ENCODE measurements at places on chromosomes 2 and 18.

DNA sequence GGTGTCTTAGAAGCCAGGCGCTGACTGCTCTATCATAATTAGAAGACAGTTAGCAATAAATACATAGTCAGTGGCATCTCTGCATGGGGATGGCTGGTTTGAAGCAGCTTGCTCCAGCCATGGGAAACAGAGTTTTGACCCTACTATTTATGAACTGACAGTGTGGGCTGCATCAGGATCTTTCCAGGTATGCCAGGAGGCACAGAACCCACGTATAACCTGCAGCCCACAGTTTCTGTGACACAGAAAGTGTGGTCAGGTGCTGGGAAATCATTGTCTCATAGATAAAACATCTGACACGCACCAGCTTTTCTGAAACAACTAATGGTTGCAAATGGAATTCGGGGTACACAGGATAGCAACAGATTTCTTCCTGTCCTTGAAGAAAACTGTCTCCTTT, 34.7 kb downstream of the INPP4A start:
- no peak for DNase-seq

DNA sequence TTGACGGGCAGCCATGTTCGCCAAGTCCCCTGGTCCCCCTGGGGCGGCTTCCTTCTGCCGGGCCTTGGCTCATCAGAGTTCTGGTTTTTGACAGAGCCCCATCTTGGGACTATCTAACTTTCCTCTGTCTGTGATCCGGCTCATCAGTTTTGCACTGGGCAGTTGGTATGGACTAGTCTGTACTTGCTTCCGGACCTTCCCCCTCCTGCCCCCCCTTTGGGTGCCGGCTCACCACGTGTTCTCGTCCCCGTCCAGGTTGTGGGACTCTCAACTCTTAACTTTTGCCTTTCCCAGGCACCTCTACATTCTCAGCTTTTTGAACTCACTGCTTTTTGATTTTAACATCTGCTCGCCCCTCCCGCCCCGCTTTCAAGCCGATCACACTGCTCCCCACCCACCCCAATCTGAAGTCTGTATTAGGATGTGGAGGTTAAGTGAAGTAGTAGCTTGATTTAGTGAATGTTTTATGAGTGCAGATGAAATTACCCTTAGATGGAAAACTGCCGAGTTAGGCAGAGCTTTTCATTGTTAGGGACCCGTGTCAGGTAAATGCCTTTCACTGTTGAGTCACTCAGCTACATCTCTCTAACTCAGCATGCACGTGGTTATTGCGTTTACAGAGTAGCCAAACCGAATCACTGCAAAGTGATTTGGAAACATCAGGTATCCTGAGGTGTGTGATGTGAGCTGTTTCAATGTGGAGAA, 874 bp downstream of the WDR43 start:
- DNase-seq: no peak

DNA sequence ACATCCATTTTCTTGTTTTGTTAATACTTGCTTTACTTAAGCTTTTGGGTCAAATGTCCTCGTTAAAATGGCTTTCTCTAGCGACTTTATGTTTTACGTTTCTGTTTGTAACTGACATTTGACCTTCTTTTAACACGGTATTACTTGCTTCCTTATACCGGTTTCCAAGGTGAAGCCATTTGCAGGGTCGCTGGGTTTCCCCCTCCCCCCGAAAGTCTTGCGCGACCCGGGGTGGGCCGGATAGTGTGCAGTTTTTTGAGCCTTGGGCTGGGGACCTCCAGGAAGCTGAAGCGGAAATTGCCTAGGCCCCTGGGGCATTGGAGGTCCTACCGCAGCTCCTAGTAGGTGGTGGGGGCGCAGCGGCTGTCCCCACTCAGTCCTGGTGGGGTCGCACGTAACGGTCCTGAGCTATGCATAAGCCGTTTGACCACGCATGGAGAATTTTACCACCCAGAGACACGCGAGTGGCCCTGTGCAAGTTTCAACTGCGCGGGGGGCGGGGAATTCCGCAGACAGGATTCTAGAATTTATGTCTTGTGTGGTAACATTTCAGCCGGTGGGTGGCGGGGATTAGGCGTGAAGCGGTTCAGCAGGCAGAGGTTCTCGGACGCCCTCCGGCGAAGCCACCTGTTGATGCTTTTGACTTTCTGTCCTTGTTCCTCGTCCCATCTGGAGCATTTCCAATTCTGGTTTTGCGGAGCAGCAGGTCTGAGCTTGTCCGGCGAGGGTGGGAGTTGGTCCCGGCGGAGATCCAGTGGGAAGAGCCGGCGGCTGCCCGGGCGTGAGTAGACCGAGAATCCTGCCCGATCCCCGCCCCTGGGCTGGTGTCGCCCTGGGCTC, 2.4 kb downstream of the CFLAR start:
- peak; percentile 71 for DNase-seq

GRCh38 chr2:21007129-21008013, 36.5 kb downstream of the APOB start:
- DNase-seq: no peak

DNA sequence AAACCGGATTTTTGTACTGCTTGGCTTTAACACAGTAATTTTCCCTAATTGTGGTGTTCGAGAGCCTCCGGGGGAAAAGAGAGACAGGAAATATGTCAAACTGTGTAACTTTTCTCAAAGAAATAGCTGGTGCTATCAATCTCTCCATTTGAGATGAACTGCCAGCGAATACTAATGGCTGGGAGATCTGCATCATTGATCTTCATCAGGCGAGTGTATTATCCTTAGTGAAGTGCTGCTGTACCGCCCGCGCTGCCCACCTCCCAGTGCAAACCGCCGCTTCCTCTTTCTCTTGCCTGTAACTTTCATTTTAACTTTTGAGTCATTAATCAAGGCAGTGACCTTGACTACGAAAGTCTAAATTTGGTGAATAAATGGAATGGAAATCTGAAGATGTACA, 246.1 kb upstream of the ST6GAL2 start:
- DNase-seq: no peak

- DNase-seq: no peak
Measured at GRCh38 chr2:54317973-54318372, 61.9 kb upstream of the TSPYL6 start.

DNA sequence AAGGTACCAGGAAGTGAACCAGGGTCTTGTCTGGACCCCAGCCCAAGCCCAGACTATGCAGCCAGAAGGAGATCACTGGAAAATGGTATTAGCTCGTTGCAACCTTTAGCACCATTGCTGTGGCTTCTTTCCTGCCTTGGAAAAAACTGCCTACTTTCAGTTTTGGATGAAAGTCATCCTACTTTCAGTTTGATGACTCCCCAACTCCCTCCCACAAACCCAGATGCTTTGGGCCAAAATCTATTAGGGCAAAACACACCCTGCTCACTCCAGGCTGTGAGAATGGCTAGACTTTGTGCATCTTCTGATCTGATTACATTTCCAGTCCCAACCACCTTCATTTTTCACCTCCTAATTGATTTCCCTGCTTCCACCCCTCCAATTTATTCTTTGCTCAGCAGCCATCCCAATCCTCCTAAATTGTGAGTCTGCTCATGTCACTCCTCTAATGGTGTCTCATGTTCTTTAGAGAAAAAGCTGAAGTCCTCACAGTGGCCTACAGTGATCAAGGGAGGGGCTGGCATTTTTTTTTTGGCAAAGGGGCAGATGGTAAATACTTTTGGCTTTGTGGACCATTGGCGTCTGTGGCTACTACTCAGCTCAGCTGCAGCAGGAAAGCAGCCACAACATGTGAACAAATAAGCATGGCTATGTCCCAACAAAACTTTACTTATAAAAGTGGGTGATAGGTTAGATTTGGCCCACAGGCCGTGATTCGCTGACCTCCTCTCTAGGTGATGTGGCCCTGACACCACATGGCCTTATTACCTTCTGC, 368.7 kb downstream of the SLC4A3 start:
- no peak for DNase-seq

DNA sequence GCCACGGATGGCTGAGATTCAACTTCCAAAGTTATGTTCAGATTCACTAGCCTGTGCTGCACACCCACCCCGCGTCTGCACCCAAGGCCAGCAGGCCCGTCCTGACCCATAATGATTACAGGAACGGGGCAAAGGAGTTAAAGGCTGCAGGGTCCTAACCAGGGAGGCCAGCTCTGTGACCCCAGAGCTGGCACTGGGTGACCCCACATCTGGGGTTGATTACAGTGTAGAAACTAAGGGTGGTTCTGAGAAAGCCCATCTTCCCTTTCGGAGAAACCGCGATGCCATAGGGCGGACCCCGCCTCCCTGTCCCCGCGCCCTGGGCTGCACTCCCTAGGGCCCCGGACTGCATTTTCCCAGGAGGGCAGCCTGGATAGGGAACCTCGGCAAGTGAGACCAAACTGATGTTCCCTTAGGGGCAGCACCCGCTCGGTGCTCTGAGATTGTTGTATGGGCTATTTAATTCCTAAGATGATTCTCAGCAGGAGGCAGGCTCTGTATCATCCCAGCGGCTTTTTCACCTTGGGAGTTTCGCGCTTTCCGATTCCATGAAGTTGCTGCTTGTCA, 2.2 kb upstream of the GPR148 start:
- no peak for DNase-seq

- DNase-seq: no peak
Measured at GRCh38 chr2:197705912-197706838, 1.0 kb downstream of the MARS2 start.

- DNase-seq: no peak
Measured at GRCh38 chr18:32930695-32931301, 158.0 kb upstream of the KLHL14 start.

DNA sequence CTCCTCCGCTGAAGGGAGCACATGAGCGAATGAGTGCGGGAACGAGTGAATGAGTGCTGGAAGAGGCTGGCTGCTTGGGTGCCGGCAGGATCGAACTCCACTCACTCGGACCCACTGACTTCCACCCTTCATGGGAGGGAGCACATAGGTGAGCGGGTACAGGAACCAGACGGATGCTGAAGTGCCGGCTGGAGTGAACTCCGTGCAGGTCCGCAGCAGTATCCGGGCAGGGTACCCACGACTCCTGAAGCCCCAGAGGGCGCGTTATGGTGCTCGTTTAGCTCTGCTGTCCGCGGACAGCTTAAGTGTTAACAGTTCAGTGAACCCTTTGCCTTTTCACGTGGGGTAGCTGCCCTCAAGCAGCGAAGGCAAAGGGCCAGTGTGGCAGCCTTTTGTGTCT, 23.2 kb downstream of the RPRM start:
- no peak for DNase-seq

- no peak for DNase-seq
Measured at GRCh38 chr2:107462181-107462580, 364.5 kb upstream of the RGPD4 start.

GRCh38 chr2:171159372-171160118, 1.1 kb downstream of the TLK1 start:
- DNase-seq: peak; percentile 8

DNA sequence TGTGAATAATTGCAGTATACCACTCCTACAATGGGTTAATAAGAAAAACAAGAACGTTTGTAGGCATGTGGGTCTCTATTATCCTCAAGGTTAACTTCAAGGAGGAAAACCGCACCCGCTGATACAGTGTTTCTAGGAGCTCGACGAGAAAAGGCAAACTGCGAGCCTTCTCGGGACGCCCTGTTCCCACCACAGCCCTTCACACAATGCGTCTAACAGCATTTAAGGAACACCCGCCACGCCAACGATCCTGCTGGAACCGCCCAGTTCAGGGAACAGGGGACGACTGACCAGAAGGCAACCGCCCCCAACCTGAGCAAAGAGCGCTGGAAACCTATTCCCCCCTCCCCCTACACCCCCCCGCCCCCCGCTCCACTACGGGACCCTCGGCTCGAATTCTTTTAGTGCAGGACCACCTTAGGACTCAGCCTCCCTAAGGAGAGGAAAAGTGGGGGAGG, 710 bp upstream of the TMSB10 start:
- no peak for DNase-seq

DNA sequence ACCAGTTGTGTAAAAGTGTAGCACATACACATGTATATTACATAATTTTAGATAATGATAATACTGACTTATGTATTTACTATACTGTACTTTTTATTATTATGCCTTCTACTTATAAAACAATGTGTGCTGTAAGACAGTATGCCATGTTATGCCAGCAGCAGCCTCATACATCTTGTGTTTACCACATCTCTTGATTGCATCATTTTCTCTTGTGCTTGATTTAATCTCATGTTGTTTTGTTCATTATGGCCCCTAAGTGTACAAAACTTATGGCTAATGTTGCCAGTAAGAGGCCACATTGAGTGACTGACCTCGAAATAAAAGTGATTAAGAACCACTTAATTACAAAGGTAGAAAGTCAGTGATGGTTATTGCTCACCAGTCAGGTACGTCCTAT, 128.0 kb upstream of the SP5 start:
- no peak for DNase-seq

GRCh38 chr2:70930371-70931329, 5.0 kb upstream of the ATP6V1B1 start:
- no peak for DNase-seq

DNA sequence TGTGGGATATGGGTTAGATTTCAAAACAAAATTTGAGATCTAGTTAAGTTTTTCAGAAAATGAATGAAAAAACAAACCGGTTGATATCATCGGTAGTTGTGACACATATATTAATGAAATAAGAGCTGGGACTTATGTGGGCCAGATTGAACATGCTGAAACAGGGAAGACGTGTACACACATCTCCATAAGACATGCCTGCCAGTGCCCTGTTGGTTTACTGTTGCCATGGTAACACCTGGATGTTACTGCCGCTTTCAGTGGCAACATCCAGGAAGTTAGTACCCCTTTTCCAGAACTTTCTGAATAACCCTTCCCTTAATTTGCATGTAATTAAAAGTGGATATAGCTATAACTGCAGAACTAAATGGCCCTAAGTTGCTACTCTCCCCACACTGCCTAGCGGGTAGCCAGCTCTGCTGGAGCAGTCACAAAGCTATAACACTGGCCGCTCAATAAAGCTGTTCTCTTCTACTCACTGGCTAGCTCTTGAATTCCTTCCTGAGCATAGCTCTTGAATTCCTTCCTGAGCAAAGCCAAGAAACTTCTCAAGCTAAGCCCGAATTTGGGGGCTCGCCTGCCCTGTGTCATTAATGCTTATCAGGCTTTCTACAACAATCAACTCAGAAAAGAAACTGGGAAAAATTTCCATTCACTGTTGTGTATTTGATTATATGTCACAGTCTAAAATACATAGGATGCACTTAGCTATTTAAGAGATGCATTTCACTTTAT, 776.3 kb upstream of the CDH7 start:
- no peak for DNase-seq

DNA sequence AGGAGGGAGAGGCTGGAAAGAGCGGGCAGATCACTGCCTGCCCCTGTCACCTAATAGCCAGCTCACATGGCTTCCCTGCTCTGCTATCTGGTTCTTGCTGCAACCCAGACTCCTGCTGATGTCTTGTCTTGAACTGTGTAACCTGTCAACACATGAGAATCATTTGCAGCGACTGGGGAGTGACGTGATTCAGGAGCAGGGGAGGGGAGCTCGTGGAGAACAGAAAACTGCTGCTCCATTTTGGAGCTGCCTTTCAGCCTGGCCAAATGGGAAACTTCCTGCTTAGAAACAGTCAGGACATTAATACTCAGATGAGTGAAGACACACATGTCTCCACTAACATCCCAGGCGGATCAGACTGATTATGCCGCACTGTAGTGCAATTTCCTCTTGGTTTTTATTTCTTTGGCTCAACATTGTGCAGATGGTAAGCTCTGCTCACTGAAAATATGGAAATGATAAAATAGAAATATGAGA, 38.1 kb downstream of the RPL37A start:
- DNase-seq: no peak

All from stimulated activated CD8-positive, alpha-beta memory T cell treated with anti-CD3 and anti-CD28 coated beads, Interleukin-7, amount 100 ng/mL, for 1 hour (primary cell).